ENCODE measurements at places on chromosomes 16 and 17.

- DNase-seq, result no peak
Observed at GRCh38 chr16:81928271-81928918, 82.9 kb downstream of the SDR42E1 start.

DNA sequence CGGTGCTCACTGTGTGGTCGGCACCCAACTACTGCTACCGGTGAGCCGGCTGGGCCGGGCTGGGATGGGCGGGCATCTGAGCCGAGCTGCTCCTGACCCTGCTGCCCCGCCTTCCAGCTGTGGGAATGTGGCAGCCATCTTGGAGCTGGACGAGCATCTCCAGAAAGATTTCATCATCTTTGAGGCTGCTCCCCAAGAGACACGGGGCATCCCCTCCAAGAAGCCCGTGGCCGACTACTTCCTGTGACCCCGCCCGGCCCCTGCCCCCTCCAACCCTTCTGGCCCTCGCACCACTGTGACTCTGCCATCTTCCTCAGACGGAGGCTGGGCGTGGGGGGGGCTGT lies 6.9 kb downstream of the TBX6 start:
- no peak for DNase-seq

DNA sequence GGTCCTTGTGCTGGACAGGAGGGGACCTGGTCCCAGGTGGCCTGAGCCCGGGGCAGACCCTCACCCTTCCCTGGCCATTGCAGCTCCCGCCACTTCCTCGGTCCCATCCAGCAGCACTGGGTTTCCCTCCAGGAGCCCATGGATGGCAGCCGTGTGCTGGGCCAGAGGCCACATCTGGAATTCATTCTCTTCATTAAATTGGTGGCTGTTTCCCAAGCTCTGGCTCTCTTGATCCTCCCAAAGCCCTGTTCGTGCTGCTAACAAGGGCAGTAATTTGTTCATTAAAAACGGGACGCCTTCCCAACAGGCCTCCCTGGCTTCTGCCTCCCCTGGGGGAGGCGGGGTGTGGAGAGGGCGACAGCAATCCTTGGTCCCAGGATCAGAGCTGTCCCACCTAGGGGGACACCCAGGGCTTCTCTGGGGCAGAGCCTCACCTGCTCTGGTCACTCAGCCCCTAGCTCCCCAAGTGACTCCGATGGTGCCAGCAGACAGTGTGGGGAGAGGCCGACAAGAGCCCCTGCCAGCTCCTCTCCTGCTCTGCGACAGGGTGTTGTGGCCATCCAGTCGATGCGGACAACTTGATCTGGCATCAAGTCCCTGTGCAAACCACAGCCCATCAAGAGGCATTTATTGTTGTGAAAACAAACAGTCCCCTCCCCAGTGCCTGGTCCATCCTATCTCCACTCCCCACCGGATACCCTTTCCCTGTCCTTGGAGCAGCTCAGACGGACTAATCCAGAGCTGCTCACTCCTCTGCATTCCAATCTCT lies 44.0 kb downstream of the SDK2 start:
- no peak for DNase-seq

- DNase-seq, result no peak
Observed at GRCh38 chr16:4940719-4941118, 3.8 kb upstream of the PPL start.

- DNase-seq, result peak; percentile 83
Observed at GRCh38 chr17:81959362-81960129, 1.4 kb downstream of the NOTUM start.

Measured in activated CD4-positive, alpha-beta T cell treated with anti-CD3 and anti-CD28 coated beads for 4 hours (primary cell).